Neural crest cell (in vitro differentiated cells): ENCODE measurements at places on chromosomes 13 and 19. TPM values are rescaled to one million over a fixed set of nuclear protein-coding genes. Genes with fewer than 3 reads are reported as not detected.

- H3K27ac ChIP-seq, result no peak overlapping the region
- no peaks in the 10 kb centered on the region for H3K27me3 ChIP-seq
- DNase-seq, result no peak
- H3K4me1 ChIP-seq, result peaks cover 18% of the 10 kb centered on the region
- H3K4me3 ChIP-seq, result no peak overlapping the region
Observed at GRCh38 chr13:30849611-30850010, 56.5 kb upstream of the MEDAG start.

GRCh38 chr19:42577016-42577415 lies 17.7 kb downstream of the CEACAM8 start:
- no peak for DNase-seq
- H3K27ac ChIP-seq, result no peak overlapping the region
- H3K36me3 ChIP-seq, result no peaks in the 10 kb centered on the region
- no peaks in the 10 kb centered on the region for H3K4me1 ChIP-seq
- no peak overlapping the region for H3K4me3 ChIP-seq

DNA sequence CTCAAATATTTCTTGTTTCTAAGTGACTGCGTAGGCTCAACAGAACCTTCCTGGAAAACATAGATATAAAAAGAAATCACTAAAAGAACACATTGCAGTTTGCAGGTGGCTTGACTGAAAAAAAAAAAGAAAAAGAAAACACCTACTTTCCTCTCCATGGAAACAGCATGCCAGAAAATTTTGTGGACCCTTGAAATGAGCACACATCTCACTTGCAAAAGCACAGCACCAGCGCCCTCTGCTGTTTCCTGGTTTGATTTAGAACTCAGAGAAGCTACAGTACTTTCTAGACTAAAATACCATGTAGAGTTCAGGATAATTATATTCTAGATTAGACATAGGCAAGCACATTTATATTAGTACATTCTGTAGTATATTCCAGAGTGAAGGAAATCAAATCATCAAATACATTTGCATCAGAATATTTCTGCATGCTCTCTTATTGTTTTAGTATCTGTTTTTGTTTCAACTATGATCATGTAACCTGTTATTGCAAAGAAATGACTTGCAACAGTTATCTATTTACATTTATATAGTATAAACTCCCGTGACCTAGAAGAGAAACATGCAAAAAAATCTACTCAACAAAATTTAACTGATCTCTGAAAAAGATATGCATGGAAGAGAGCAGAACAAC lies 22.3 kb upstream of the XPO4 start:
- peak; percentile 90 for DNase-seq
- H3K36me3 ChIP-seq, result no peaks in the 10 kb centered on the region
- H3K4me3 ChIP-seq, result no peak overlapping the region
- H3K4me1 ChIP-seq, result peaks cover 5% of the 10 kb centered on the region
- H3K27ac ChIP-seq, result no peak overlapping the region

GRCh38 chr13:58852076-58852475 lies 1220.5 kb downstream of the PCDH17 start:
- no peak overlapping the region for H3K4me3 ChIP-seq
- no peaks in the 10 kb centered on the region for H3K36me3 ChIP-seq
- H3K27ac ChIP-seq, result no peak overlapping the region
- H3K4me1 ChIP-seq, result no peaks in the 10 kb centered on the region

GRCh38 chr19:42497492-42498168 lies 30.7 kb downstream of the CEACAM1 start:
- no peak overlapping the region for H3K4me3 ChIP-seq
- peak overlapping the region; percentile 17 for H3K27ac ChIP-seq
- no peak for DNase-seq
- H3K36me3 ChIP-seq, result no peaks in the 10 kb centered on the region

DNA sequence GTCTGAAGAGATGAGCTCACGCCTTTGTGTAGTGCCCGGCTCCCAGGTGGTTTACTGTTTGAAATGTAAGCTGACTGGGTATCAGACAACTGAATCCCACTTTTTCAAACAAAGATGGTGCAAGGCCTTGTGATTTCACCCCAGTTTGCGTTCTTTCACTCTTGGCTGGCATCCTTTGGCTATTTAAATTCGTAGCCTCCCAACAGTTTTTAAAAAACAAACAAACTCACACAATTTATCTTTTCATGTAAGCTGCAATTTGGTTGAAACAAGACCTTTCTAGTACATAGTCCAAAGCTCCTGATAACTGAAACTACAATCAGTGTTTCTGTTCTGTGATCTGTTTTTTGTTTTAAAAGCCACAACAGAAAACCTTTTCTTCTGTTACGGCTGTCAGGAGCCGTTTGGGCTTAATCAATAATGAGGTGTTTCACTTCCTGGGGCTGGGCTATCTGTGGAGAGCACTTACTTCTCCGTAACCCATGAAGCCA lies 65.1 kb upstream of the NPAS1 start:
- H3K4me3 ChIP-seq, result no peak overlapping the region
- H3K4me1 ChIP-seq, result peaks cover 56% of the 10 kb centered on the region
- no peak overlapping the region for H3K27ac ChIP-seq
- no peak for DNase-seq

DNA sequence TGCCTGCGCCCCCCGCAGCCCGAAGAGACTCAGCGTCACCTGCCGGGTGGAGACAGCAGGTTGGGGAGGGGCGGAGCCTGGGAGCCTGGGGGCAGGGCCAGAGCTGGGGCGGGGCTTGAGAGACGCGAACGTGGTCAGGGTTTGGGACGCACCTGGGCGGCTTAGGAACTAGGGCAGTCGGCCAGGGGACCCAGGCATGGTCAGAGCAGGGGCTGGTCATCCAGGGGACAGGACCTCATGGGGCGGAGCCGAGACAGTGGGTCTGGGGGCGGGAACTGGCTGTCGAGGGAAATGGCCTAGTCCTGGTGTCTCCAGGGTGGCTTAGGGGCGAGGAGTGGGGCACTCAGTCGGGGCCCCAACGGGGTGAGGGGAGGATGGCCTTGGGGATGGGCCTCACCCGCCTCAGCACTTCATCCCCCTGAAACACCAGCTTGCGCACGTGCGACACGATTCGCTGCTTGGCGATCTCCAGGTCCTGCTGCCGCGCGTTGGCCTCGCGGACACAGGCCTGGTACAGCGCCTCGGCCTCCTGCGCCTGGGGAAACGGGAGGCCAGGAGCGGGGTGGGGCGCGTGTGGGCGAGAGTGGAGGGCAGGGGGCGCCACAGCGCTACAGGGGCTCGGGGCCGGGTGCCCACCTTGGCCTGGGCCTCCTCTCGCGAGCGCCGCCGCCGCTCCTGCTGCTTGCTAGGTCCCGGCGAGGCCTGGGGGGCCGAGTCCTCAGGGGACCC lies 5.8 kb downstream of the GMIP start:
- no peak overlapping the region for H3K4me3 ChIP-seq
- H3K27me3 ChIP-seq, result no peaks in the 10 kb centered on the region
- peaks cover 10% of the 10 kb centered on the region for H3K36me3 ChIP-seq
- no peak for DNase-seq

DNA sequence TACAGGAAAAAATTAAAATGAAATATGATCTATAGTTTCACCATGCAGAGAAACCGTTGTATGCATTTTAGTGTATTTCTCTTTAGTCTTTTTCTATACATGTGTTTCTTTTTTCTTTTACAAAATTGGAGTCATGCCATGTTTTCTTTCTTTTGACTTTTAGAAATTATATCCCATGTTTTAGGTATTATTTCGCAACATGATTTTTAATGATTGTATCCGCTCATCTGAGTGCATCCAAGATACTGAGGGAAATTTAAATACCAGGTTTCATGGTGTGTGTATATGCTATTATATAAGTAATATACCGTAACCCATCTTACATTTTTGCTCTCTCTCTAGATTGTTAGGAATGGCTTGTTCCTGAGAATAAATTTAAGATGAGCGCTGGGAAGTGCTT lies 82.3 kb downstream of the GPR12 start:
- no peak overlapping the region for H3K27ac ChIP-seq
- peaks cover 22% of the 10 kb centered on the region for H3K4me1 ChIP-seq
- no peak for DNase-seq
- H3K36me3 ChIP-seq, result peaks cover 26% of the 10 kb centered on the region

- H3K27ac ChIP-seq, result no peak overlapping the region
- peaks cover 14% of the 10 kb centered on the region for H3K4me1 ChIP-seq
- DNase-seq, result no peak
- H3K36me3 ChIP-seq, result no peaks in the 10 kb centered on the region
- H3K27me3 ChIP-seq, result no peaks in the 10 kb centered on the region
Observed at GRCh38 chr13:30480292-30480950, 14.7 kb upstream of the HMGB1 start.

- no peak for DNase-seq
- peaks cover 1% of the 10 kb centered on the region for H3K4me1 ChIP-seq
- no peak overlapping the region for H3K27ac ChIP-seq
- H3K27me3 ChIP-seq, result no peaks in the 10 kb centered on the region
Observed at GRCh38 chr13:48393030-48393697, 19.7 kb downstream of the LPAR6 start.

- peaks cover 19% of the 10 kb centered on the region for H3K4me1 ChIP-seq
- no peaks in the 10 kb centered on the region for H3K27me3 ChIP-seq
- H3K27ac ChIP-seq, result no peak overlapping the region
- H3K36me3 ChIP-seq, result peaks cover 7% of the 10 kb centered on the region
- peak overlapping the region; percentile 34 for H3K4me3 ChIP-seq
Observed at GRCh38 chr19:45687599-45687998, 4.2 kb downstream of the SNRPD2 start.

DNA sequence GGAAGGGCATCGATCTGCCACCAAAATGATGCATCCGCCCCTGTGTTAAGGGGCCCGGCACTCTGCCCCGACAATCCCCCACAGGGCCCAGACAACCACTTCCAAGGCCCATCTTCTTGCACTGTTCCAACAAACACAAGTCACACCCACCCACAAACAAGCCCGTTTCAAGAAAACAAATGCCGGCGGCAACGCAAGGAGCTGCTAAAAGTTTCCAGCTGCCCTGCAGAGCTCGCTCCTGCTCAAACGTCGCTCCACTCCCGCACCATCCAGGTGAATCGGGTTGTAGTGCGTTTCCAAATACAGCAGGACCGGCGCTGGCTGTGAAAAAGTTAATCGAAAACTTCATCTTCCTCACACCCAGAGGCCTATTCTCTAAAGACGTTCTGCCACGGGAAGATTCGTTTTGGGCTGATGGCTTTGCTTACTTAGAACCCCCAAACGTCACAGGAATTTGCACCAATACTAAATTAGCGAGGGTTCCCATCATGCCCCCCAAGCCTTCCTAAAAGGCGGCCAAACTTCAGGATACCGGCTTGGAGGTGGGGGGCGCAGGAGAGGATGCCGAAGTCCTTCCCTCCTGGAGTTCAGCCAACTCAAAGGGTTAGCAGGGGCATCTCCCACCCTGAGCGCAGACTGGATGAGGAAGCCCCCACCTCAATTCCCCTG lies 107.4 kb upstream of the DOCK9 start:
- peak overlapping the region; percentile 87 for H3K4me3 ChIP-seq
- H3K36me3 ChIP-seq, result no peaks in the 10 kb centered on the region
- DNase-seq, result no peak
- peaks cover 48% of the 10 kb centered on the region for H3K27me3 ChIP-seq
- H3K27ac ChIP-seq, result no peak overlapping the region
- peaks cover 14% of the 10 kb centered on the region for H3K4me1 ChIP-seq

DNA sequence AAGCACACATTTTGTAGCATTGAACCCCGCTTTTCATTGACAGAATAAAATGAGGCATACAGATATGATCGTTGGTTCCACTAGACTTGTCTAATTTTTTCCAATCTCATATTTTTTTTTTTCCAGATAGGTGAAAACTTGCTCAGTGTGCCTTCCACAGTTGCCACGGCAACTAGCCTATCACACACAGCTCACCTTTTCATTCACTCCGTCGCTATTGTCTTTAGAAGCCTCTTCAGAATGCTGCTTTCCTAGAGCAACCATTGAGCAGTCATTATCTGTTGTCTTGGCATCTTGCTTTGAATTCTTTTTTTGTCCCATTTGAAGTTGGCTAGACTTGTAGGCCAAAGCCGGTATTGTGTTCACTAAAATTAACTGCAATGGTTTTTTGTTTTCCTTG lies 37.7 kb upstream of the ESD start:
- no peak overlapping the region for H3K27ac ChIP-seq
- H3K4me3 ChIP-seq, result no peak overlapping the region
- peaks cover 3% of the 10 kb centered on the region for H3K36me3 ChIP-seq
- H3K27me3 ChIP-seq, result peaks cover 33% of the 10 kb centered on the region

DNA sequence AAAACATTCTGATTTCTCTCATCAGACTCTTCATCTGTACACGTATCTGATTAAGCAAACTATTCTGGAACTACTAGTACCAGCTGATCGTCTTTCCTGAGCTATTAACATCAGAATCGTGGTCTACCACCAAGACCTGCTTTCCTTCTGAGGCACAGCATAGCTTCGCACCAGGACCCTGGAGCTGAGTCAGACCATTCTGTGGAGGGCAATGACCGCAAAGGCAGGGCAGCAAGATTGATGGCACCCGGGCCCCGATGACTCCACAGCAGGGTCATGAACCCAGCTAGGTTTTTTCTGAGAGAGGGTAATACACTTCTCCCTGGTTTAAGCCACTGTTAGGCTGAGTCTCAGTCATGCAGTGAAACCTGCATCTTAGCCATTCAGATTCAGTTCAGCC lies 158.7 kb upstream of the GPR12 start:
- no peaks in the 10 kb centered on the region for H3K27me3 ChIP-seq
- H3K27ac ChIP-seq, result no peak overlapping the region
- no peak for DNase-seq
- peaks cover 4% of the 10 kb centered on the region for H3K4me1 ChIP-seq
- no peaks in the 10 kb centered on the region for H3K36me3 ChIP-seq
- no peak overlapping the region for H3K4me3 ChIP-seq

DNA sequence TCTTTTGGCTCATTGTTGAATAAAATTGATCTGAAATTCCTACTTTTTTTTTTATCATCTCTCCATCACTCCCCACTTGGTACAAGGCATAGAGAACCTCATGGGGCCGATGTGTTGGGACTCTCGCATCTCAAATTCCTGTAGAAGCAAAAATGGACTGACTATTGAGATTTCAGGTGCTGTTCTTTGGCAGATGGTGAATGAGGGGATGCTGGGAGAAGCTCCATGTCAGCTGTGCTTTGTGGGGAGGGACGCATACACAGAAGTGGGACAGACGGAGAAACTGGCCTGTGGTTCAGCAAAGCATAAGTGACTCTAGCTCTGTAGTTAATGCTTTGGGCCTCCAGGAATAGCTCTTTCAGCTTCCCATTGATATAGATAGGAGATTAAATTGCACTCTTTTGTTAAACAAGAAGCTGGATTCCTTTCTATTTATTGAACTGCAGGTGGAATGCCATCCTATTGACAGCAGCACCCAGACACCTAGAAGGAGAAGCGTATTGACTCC lies 194.5 kb upstream of the RNF113B start:
- no peak overlapping the region for H3K27ac ChIP-seq
- H3K36me3 ChIP-seq, result peaks cover 58% of the 10 kb centered on the region
- H3K4me1 ChIP-seq, result peaks cover 31% of the 10 kb centered on the region

- DNase-seq, result no peak
- no peak overlapping the region for H3K4me3 ChIP-seq
- no peak overlapping the region for H3K27ac ChIP-seq
- no peaks in the 10 kb centered on the region for H3K27me3 ChIP-seq
- H3K36me3 ChIP-seq, result peaks cover 32% of the 10 kb centered on the region
Observed at GRCh38 chr19:11224429-11224828, 15.0 kb upstream of the ANGPTL8 start.

KRTDAP gene
- total RNA-seq, result not detected in 2 replicates

FPR2 gene
- not detected in 2 replicates for total RNA-seq

ING1 gene
- total RNA-seq, result 26.8 and 29.6 TPM in 2 replicates
